ENCODE measurements at places on chromosomes 1 and 21.
A peak's percentile ranks its signal among the peaks of the same experiment; 100 is the strongest.

DNA sequence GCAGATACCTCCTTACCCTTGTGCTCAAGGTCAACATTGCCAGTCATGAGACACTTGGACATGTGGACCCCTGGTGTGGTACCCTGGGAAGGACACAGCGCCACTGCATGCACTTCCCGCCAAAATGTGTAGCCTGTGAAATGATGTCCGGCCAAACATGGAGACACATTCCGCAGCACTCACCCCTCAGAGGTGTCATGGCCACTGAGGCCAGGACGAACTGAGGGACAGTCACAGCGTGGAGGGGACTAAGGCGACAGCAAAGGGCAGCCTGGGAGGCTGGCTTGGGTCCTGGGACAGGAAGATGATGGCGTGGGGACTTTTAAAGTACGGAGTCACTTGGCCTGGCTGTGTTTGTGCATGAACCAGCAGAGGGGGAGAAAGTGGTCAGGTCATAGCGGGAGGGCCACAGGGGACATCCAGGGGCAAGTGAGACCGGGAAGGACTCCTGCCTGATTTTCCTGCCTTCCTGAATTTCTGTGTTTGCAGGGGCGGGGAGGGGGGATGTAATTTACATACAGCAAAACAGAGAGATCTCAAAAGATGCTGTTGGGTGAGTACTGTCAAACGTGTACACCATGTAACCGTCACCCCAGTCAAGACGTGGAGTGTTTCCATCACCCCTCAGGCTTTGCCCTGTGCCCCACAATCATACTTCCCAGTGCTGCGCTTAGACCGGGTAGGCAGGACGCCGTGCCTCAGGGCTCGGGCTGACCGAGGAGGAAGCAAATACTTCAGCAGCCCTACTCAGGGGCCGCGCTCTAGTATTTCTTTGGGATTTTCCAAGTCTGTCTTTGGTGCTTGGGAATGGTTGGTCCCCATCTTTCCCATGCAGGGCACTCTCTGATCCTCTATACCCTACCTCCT lies 45.2 kb downstream of the WDR4 start:
- no peak for DNase-seq

GRCh38 chr1:147541672-147542568 lies 619 bp downstream of the BCL9 start:
- DNase-seq = peak; percentile 29

- no peak for DNase-seq
Measured at GRCh38 chr21:41932576-41933312, 21.1 kb downstream of the C2CD2 start.

- DNase-seq = no peak
Measured at GRCh38 chr1:17831597-17831996, 76.5 kb downstream of the ACTL8 start.

DNA sequence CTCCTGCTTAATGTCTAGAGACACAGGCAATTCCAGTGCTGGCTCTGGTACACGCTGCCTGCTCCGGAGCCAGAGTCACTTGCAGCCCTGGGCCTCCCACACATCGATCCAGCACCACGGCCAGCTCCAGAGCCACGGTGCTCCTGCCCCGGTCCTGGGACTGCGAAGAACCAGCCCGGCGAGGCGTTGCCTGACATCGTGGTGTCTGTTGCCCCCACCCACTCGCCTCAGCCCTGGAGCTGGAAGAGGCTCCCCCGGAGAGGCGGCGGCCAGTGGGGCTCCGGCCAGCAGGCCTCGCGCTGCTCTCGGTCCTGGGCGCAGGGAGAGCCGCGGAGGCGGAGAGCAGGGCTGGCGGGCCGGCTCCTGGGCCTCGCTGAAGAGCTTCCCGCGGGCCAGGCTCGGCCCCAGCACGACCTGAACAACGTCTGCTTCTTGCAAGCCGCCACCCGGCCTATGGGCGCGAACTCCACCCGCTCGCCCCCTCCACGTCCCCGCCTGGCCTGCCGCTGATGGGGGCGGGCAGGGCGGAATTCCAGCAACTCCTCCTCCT lies 364.8 kb downstream of the CEP170 start:
- no peak for DNase-seq

DNA sequence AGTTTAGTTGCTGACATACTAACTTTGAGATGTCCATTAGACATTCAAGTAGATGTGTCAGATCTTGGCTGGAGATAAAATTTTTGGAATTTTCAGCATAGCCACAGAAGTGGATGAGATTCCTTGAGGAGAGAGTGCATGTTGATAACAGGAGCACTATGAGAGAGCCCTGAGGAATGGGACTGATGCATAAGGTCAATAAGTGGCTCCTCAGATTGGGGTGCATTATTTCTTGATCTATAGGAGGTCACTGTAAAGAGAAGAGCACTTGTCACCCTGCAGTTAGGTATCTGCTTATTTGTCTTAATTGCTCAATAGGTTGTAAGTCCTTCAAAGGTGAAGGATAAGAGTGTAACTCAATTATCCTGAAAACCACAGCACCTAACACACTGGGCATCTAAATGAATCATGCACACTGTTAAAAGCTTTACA lies 52.0 kb upstream of the TACSTD2 start:
- no peak for DNase-seq

DNA sequence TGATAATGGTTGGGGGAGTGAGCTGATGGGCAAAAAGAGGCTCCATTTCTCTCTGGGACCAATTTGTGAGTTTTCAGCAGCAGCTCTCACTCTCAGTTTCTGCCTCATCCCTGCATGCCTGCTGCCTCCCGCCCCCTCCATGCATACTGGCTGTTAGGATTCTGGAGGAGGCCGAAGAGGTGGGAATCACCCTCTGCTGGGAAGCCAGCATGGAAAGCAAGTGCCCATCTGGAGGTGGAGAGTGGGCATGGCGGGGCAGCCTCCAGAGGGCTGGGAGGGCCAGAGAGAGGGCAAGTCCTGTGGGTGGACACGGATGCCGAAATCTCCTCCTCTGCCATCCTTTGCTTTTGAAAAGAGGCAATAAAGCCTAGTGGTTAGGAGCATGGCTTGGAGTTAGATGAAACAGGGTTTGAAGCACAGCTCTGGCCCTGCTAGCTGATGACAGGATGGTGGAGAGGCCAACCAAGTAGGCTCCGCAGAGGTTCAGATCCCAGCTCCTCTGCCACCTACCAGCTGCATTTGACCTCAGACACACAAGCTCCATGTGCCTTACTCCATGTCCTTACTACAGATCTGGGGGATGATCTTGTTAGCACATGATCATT lies 113.4 kb downstream of the GRIK3 start:
- DNase-seq = no peak

GRCh38 chr1:221939607-221940006 lies 197.7 kb upstream of the DUSP10 start:
- DNase-seq = no peak

- DNase-seq = no peak
Measured at GRCh38 chr1:2609319-2610035, 22.9 kb downstream of the PRXL2B start.

Data from T-helper 2 cell treated with Interferon-gamma antibody and Interleukin-4, amounts not matched to agents 5 μg/mL and 100 μg/mL, for 36 hours (primary cell).